ENCODE measurements at places on chromosomes 3 and 15.

GRCh38 chr15:89328398-89329254 lies 6.0 kb downstream of the POLG start:
- no peak for DNase-seq

DNA sequence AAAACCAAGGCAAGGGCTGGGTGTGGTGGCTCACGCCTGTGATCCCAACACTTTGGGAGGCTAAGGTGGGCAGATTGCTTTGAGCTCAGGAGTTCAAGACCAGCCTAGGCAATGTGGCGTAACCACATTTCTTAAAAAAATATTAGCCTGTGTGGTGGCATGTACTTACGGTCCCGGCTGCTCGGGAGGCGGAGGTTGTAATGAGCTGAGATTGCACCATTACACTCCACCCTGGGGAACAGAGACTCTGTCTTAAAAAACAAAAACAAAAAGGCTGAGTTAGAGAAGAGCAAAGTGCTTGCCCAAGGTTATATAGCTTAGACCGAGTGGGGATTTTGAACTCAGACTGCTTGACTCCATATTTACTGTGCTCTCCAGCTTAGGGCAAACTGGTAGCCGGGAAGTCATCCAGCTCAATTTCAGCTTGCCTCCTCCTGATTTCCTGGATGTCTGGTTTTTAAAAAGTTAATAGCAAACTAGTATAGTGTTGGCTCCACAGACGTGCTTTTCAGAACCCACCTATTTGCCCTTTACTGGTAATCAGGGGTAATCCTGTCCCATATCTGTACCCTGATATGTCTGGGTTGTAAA lies 138.9 kb downstream of the CACNA1D start:
- DNase-seq: no peak

DNA sequence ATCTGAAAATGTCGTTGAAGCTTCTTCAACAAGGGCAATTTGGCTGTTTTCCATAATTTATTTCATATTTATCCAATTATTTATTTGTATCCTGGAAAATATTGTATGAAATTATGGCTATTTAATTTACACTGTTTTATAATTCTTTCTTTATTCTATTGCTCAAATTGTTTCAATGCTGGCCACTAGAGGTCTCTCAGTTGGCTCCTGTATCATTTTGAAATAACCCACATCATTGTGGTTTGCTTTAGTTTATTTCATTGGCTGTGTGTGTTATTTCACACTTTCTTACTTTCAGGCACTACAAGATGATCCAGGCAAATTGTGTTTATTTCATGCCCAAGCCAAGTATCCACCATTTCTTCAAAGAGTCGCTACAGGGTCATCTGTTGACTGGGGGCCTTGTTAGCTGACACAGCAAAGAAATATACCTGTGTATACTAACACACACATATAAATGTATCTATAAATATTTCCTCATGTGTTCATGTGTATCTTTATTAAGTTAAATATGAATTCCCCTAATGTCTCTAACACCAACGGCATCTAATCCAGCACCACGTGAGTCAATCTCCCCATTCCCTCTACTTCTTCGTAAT lies 86.2 kb downstream of the NPAP1 start:
- no peak for DNase-seq

DNA sequence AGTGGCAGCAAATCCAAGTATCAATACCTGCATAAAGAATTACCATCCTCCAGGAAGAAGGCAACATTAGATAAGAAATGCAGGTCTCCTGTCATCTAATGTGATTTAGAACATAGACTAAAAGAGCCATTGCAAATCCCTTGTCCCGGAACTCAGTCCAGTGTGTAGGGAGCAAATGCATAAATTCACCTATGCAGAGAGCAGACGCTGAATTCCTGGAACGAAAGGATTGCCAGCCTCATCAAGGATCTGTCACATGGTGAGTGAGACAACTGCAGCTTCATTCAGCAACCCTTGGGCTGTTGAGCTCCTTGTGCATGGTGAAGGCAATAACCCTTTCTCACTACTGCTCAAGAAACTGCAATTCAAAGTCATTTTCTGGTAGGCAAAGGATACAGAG lies 696.8 kb upstream of the CFAP20DC start:
- DNase-seq: no peak

GRCh38 chr3:98612587-98612986 lies 19.2 kb upstream of the CPOX start:
- DNase-seq: no peak

- no peak for DNase-seq
These were observed 114.4 kb downstream of the NR2F2 start for GRCh38 chr15:96444865-96445264.

GRCh38 chr3:97895216-97895615 lies 73.4 kb downstream of the CRYBG3 start:
- DNase-seq: no peak

GRCh38 chr15:95880630-95881029 lies 449.9 kb upstream of the NR2F2 start:
- no peak for DNase-seq

GRCh38 chr3:58116985-58117384 lies 93.8 kb downstream of the DNASE1L3 start:
- DNase-seq: no peak

GRCh38 chr3:52289747-52290595 lies 2.3 kb downstream of the GLYCTK start:
- no peak for DNase-seq

DNA sequence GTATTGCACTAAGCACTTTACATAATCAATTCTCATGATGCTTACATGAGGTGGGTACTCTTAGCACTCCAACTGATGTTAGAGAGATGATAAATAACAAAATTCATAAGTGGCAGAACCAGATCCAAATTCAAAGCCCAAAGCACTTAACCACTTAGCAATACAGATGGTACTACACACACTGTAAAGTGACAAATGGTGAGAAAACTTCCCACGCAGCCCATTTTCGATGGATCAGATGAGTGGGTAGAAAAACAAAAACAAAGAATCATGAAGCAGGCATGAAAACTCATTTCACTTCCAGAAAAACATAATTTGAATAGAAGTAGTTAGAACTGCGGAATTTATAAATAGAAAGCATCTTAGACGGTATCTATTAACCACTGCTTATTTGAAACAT lies 66.2 kb downstream of the FRMD4B start:
- no peak for DNase-seq

- DNase-seq: no peak
These were observed 602.0 kb downstream of the TBL1XR1 start for GRCh38 chr3:176595307-176595706.

DNA sequence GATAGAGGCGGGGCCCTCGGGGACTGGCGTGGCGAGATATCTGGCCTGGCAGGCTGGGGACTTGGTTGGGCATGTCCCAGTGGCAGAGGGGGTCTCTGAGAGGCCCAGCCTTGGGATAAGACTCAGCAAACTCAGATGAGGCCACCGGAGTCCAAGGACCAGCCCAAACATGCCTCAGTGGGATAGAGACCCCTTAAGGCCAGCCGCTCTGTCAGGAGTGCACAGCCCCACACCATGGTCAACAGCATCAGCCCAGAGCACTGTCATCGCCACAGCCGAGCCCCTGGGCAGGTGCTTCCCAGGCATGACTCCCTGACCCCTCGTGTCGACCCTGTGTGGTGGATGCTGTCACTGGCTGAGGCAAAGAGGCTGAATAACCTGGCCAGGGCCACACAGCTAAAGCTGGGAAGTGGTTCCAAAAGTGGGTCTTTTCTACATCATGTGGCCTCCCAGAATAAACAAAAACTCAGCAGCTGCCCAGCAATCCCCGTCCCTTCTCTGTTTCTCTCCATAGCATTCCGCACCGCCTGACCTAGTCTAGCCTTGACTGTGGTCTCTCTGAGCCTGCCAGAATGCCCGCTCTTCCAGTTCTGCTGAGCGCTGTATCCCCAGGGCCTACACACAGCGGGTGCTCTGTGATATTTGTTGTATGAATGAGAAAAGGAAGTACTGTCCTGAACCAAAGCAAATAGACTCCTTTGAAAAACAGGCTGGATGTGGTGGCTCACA lies 15.1 kb downstream of the CTSH start:
- no peak for DNase-seq

- no peak for DNase-seq
These were observed 168.2 kb downstream of the PEAK1 start for GRCh38 chr15:77251662-77252061.

- no peak for DNase-seq
These were observed 76.4 kb upstream of the ETV5 start for GRCh38 chr3:186185194-186185787.

- no peak for DNase-seq
These were observed 101.2 kb upstream of the PTX3 start for GRCh38 chr3:157335233-157336076.

GRCh38 chr3:196525141-196525540 lies 10.0 kb upstream of the SMCO1 start:
- no peak for DNase-seq

GRCh38 chr3:194976049-194976451 lies 290.4 kb downstream of the FAM43A start:
- DNase-seq: no peak

- no peak for DNase-seq
These were observed 45.7 kb downstream of the KPNA1 start for GRCh38 chr3:122468896-122469533.

DNA sequence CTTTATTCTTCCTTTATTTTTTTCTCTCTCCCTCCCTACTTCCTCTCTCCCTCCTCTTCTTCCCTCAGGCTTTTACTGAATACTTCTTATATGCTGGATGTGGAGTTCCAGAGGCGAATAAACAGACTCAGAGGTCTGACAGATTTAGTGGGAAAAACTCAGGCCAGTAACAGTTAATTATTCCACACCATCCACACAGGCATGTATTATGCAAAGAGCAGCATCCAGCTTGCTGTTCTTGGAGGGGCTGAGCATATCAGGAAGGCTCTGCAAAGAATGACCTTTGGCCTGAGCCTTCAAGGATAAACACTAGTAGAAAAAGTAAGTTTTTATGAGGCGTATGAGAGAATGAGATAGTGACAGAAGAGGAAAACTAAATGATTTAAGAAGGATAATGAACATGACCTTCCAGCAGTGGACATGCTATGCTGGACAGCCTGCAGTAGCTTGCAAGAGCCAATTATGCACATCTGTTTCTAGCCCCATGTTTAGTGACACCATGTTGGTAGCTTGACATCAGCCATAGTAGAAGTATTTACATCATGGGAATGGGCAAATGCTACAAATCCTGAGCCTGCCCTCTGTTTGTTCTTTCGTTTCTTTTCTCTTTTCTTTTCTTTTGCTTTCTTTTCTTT lies 387.4 kb downstream of the EPHB1 start:
- DNase-seq: no peak

DNA sequence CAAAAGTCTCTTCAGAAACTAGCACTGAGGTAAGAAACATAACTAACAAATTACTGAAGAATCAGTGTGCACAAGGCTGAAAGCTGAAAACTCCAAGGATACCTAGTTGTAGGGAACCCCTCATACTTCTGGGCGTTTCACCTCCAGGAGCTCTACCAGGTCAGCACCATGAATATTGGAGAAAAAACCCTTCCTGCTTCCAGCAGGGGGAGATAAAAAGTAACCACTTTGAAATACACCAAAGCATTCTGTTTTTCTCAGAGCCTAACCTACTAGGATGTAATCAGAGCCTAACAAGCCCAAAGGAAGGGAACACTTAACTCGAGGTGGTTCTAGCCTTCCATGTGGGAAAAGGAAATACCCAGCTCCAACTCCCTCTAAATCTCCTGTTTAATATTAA lies 175.8 kb upstream of the MME start:
- DNase-seq: no peak

DNA sequence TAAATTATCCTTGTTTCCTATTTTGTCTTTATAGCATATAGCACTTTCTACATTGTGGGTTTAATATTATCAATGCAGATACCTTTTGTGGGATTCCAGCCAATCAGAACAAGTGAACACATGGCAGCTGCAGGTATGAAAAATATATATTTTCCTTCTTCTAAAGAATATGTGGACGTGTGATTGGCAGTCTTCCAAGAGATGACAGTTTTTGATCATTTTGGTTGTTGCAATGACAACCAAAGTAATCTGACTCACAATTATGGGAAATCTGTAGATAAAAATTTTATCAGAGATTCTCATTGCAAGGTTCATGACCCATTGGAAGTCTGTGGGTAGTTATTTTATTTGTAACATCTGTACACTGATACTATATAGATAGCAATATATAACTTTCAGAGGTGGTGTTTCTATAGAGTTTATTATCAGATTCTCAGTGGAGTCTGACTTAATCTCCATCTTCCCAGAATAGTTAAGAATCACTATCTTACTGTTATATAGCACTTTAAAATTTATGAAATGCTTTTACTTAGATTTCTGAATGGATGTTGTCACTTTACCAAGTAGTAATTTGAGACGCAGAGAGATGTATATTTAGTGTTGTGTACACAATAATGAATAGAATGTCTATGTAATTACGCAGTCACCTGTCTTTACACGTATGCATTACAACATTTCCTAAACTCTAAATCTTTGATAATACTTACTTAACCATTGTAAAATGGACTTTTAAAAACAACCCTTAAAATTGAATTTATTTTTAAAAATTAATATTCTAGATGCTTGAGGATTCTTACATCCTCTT lies 82.5 kb downstream of the STT3B start:
- DNase-seq: no peak

DNA sequence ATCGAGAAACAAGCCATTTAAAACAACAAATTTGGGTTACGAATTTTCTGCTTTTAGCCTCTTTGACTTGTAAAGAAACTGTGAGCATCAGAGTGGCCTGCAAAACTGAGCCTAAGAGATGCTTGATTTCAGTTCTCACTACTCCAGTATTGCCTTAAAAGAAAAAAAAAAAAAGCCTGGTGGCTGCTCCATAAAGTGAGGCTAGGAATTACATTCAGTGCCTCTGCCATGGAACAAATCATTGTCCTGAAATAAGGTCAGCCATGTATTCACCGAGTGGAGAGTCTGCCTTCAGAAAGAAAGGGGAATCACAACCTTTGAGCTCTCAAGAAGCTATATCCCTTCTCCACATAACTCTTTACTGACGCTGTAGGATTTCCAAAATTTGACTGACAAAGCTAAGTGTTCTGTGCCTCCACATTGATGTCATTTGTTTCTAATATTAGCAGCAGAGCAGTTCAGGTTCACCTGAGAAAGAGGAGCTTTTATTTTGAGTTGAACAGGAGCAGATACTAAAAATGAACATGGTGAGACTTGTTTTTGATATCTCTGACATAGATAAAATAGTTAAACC lies 137.3 kb downstream of the SSR3 start:
- no peak for DNase-seq

DNA sequence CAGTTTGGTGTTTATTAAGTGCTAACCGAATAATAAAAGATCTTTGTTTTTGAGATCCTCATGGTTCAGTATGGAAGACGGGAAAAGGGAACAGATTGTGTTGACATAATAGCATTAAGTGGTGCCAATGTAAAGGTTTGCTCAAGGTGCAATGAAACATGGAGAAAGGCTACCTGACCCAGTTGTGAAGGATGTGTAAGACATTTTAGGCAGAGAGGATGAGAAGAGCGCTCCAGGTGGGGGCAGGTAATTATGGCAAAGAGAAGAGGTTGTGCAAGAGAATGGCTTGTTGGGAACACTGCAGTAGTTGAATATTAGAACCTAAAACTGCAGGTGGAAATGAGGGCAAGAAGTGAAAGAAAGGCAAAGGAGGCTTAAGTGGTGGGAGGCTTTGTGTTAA lies 140.8 kb downstream of the DIPK2A start:
- no peak for DNase-seq
